RKO (cell line): ENCODE measurements at places on chromosomes 2 and 18.

GRCh38 chr18:76981396-76981968, 151.1 kb downstream of the MBP start:
- no peak for DNase-seq

DNA sequence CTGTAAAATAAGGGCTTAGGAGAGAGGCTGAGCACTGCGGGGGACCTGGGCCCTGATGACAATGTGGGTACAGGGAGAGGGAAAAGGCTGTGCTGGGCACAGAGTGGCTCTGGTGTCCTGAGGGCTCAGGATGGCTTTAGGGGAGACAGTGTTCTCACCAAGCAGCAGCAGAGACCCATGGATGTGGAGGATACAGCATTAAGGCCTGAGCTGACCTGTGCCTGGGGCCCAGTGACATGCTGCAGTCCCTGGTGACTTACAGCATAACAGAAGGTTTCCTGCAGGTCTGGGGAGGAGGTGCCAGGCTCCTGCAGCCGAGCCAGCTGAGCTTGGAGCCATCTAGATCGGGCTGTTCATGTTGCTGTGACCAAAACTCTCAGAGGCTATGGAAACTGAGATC, 191.3 kb upstream of the SMAD2 start:
- DNase-seq: no peak

GRCh38 chr2:6986912-6987361, 69.7 kb downstream of the RNF144A start:
- no peak for DNase-seq

DNA sequence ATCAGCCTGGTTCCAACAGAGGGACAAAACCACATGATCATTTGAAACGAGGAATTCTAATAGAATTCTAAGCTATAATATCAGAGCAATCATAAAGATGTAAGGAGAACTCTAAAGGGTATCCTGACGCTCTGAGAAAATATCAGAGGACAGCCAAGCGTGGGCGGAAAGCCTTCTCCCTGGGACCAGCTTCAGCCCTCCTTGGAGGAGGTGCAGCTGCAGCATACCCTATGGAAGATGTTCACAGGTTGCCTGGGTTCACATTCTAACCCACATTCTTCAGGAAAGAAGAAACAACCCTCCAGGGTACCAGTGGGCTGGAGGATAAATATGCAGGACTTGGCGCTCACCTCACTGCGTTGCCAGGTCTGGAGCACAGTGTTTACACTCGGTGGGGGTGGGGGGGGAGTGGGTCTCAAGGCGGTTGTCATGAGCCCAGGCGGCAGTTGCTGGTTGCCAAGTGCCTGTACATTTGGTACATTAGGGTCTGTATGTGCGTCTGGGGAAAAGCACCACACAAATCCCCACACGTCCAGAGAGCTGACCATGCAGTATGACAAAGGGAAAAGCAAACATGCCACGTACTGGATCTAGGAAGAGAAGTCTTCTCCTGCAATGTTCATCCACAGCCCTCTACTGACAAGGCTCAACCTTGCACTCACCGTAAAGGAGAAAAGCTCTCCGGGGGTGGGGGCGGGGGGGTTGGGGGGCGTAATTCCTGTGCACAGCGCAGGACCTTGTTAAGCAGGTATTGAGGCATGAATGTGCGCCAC, 80.5 kb downstream of the CDH19 start:
- no peak for DNase-seq

- DNase-seq: no peak
Observed at GRCh38 chr2:191656391-191656790, 21.5 kb upstream of the NABP1 start.

DNA sequence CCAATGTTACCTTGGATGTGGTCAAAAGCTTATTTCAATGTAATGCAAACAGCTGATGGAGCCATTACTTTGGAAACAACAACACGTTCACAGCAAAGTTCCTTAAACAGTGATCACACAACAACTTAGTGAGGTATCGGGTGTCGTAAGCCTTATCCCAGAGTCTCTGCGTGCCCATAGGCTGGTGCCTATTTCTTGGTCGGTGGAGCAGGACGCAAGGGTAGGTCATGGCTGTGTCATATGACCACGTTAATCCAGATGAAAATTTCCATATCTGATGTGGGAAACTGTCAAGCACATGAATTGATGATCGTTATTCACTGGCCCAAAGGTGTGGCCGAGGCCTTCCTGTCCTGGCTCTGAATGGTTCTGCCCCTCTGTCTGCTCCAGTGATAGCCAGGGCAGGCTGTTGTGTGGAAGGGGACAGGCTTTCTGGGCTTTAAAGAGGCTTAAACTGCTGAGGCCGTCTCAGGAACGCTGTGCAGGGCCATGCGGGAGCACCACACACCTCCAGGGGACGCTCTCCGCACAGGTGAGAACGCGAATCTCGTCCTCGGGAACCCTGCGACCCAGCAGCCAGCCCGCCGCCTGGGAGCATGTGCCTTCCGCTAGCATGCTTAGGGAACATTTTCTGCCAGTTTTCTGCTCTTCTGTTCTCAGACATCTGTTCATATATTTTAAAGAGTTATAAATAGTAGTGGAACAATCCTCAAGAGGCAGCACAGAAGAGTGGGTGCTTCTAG, 90.6 kb downstream of the KCTD1 start:
- DNase-seq: no peak

DNA sequence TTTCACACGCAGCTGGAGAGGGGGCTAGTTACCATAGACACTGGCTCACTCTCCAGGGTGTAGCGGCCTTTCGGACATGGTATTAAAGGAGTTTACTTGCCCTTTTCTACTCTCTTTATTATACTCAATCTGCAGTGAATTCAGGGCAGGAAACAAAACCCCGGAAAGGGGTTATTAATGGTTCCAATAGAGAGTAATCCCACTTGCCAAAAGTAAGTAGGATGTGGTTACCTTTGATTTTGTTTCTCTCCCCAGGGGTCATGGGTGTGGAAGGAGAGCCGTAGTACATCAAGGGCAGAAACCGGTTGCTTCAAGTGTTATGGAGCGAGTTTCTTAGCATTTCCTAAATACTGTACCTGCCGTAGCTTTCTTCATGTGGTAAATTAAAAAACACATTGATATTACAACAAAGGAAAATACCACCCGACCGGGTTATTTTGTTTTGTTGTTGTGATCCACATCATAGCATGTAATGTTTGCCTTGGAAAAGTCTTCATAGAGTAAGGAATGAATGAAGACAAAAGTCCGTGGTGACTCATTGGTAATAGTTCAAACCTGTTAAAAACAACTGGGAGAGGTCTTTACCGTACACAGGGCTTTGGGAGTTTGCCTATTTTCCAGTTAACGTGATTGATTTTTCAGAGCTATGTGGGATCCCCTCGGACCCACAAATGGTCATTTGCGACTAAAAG, 71.5 kb downstream of the SLC4A3 start:
- no peak for DNase-seq

DNA sequence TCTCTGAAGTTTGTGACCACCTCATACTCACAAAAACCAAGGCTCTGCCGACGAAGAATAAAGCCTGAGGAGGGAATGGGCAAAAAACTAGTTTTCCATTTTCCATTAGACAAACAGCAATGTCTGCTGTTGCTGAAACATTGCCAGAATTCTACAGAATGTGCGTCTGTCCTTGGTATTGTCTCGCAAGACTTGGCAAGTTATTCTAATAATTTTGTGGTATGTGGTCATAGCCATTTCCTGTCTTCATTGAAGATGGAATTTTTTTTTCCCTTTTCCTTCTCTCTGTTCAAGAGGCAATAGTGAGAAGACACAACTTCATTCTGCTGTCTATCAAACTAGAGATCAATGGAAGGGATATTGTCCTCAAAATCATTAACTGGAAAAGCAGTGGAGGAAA, 296.1 kb downstream of the RND3 start:
- DNase-seq: no peak

DNA sequence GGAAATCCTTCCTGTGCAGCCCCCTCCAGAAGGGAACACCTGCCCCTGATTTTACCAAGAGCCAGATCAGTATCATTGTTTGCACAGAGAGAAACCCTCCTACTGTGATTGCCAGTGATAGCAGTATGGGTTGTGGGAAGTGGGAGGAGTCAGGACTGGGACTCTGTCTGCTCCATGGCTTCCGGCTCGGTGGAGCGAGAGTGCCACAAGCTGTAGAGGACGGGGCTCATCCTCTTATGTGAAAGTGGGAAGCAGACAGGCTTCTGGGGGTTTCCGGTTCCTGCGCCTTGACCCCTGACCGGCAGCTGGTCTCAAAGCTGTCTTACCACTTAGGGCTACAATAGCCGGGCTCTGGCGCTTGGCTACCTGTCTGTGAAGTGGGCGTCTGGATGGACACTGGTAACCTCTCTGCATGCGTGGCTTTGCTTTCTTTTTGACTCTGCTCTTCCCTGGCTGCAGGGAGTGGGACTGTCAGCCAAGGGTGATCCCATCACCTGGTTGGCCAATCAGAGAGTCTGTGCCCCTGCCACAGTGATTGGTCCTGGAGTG, 79.7 kb downstream of the BCL2L11 start:
- DNase-seq: no peak

DNA sequence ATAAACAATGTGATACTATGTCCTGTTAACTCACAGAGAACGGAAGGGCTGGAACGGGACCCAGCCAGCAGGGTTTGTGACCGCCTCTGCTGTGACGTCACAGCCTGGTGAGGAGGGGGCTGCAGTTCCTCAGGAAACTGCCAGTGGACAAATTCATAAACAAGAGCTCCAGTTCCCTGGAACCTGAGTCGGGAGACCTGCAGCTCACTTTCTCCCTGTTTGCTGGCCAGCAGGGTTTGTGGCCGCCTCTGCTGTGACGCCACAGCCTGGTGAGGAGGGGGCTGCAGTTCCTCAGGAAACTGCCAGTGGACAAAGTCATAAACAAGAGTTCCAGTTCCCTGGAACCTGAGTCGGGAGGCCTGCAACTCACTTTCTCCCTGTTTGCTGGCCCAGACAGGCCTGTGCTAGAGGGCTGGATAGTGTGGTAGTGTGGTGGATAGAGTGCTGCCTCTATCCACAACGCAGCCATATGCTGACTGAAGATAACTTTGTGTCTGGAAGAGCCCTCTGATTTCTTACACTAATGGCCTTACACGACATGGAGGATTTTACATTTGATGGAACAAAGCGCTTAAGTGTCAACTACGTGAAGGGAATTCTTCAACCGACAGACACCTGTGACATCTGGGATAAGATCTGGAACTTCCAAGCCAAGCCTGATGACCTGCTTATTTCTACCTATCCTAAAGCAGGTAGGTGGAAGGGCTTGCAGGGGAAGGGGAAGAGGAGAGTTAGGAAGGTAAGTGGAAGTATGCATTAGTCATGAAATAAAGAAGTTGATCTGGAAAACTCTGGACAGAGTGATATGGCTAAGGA, at the start of gene SULT1C4:
Gene SULT1C4, plus strand, starts transcription at position 140 of the 816 bp plus-strand sequence. Its CDS starts 384 bp downstream, at position 524.
- no peak for DNase-seq

GRCh38 chr18:23092121-23092520, 43.2 kb upstream of the CABLES1 start:
- DNase-seq: no peak

DNA sequence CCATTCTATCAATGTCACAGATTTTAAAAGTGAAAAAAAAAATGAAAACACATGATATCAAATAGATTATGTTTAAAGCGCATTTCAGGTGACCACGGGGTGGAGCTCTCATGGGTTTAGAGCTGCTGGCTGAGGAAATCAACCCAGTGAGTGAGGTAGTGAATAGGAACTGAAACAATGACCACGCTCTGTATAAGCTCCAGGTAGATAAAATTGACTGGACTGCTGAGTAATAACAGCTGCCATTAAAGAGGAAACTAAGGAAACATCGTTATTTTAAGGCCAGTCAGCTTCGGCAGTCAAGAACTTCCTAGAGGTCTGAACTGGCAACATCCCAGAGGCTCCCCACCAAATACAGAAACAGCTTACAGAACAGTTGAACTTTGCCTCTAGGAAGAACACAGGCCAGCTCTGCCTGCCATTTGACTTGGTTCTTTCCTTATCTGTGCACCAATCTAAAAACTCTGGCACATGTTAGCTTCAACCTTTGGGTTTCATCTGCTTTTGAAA, 185.9 kb downstream of the PDE1A start:
- peak; percentile 24 for DNase-seq

DNA sequence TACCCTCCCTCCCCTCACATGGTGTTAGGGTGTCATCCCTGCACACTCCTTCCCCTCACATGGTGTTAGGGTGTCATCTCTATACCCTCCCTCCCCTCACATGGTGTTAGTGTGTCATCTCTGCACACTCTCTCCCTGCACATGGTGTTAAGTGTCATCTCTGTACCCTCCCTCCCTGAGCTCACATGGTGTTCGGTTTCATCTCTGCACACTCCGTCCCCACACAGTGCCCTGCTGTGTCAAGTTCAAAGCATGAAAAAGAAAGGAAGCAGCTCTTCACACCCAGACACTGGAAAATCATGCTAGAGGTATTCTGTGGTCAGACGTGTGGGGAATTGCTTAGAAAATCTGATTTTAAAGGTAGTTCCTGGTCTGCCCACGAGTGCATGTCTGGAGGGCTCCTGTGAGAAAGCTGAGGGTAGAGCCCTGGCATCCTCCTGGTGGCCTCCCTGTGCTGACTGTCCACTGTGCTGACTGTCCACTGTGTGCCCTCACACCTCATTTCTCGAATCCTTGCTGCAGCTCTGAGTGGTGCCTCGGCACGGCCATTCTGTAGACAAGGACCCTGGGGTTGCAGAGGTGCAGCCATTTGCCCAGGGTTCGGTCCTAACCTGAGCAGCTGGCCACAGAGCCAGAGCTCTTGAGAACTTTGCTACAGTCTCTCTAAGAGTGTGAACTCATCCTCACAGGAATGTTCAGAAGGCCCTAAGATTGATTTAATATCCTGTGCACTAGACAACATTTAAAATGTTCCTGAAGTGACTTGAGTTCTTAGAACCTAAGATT, 69.1 kb upstream of the NFATC1 start:
- DNase-seq: no peak

DNA sequence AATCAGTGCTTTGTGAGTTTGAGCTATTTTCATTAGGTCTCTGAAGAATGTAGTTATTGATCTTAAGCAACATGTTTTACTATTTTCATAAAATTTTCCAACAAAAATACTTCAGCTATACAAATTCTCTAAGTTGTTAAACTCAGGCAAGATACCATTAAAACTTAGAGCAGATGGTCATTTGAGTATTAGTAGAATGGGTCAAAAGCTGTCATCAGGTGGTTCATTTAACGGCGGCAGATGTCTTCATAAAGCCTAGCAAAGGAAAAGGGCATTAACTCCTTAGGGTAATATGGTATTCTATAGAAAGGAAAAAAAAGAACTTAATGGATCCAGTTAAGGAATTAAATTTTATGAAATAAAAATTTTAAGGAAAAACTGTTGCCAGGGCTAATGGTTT, 19.2 kb downstream of the MIB1 start:
- no peak for DNase-seq

GRCh38 chr2:186379052-186379451, 107.0 kb upstream of the ZC3H15 start:
- DNase-seq: no peak

DNA sequence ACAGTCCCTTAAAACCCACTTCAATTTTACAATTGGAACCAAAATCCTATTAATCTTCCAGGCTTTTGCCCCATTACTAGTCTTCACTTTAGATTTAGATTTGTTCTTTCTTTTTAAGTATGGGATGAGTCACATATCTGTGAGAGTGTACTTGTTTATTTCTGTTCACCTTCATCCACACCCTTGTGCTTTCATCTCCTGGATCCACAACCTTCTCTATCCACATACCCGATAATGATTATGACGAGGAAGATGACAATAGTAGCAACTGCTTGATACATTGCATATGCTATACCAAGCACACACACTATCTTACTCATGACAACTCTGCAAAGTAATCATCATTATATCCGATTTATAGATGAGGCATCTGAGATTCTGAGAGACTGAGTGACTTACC, 297.3 kb downstream of the PLCL1 start:
- no peak for DNase-seq
